Spinal cord (tissue), 10 donors: ENCODE measurements at places on chromosomes 7 and 10.

- no peak for DNase-seq
These were observed 11.9 kb upstream of the NDUFA5 start for GRCh38 chr7:123569352-123570010.

DNA sequence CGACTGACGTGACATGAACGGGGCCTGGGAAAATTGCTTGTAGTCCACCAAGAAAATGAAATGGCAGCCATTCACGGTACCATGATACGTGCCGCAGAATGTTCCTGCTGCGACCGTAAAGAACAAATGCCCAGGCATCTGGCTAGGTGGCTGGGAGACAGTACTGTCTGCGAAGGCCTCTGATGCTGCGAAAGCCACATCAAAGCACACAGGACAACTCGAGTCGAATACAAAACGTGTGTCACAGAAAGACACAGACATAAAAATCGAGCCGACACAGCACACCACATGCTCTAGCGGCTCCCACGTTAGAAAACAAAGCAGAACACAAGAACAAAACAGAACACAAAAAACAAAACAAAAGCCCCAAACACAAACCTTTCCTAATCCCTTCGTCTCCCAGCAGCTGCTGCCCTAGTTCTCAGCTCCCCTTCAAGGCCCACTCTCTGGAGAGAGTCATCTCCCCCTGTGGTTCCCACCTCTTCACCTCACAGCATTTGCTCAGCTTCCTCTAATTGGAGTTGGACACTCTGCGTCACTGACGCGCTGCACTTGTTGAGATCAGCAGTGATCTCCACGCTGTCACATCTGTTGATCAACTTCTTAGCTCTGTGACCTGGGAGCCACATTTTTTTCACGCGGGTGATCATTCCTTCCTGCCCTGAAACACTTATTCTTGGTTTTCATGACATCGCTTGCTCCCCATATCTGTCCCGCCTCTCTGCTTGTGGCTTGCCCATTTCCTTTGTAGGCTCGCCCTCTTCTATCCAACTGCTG, 112.2 kb downstream of the CLEC2L start:
- DNase-seq: no peak

GRCh38 chr10:19944911-19945663, 128.9 kb downstream of the PLXDC2 start:
- DNase-seq: no peak

DNA sequence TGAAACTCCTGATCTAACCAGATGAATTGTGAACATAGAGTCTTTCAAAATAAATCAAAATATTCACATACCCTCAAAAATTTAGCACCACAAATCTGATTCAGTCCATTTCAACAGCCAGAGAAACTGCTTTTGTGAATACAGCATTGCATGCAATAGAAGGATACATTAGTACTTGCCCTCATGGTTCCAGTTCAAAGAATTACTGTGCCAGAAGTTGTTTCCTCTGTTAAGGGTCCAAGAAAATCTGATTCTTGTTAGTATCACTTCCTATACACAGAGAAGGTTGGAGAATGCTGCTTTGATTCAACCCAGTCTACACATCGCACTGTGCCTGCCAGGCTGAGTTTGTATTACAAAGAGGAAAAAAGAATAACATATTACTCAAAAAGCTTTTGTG, 115.6 kb downstream of the TFEC start:
- no peak for DNase-seq

- DNase-seq: no peak
These were observed 70.9 kb upstream of the RAPGEF5 start for GRCh38 chr7:22427855-22428254.

DNA sequence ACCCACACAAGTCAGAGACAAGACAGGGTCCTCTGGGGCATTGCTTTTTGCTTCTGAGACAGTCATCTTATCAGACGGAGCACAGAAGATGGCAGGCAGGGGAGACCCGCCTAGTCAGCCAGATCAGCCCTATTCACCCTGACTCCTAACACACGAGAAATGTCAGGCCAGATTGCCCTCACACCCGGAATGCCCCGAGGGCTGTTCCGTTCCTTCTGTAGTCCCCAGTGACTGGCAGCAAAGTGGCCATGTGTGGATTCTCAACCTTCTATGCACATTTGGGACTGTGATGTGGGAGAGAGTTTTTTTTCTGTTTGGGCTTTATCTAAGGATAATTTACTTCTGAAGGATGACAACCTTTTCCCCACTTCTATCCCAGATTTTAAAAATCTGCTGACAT, 35.5 kb upstream of the TBX20 start:
- DNase-seq: no peak

DNA sequence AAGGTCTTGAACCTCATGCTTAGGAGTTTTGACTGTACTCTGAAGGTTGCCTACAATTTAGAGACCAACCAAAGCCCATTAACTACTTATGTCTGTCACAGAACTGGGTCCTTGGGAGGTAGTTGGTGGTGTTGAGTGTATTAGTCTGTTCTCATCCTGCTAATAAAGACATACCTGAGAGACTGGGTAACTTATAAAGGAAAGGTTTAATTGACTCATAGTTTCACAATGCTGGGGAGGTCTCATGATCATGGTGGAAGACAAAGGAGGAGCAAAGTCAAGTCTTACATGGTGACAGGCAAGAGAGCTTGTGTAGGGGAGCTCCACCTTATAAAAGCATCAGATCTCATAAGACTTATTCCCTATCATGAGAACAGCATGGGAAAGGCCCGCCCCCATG, 319.6 kb upstream of the ZMIZ1 start:
- no peak for DNase-seq

DNA sequence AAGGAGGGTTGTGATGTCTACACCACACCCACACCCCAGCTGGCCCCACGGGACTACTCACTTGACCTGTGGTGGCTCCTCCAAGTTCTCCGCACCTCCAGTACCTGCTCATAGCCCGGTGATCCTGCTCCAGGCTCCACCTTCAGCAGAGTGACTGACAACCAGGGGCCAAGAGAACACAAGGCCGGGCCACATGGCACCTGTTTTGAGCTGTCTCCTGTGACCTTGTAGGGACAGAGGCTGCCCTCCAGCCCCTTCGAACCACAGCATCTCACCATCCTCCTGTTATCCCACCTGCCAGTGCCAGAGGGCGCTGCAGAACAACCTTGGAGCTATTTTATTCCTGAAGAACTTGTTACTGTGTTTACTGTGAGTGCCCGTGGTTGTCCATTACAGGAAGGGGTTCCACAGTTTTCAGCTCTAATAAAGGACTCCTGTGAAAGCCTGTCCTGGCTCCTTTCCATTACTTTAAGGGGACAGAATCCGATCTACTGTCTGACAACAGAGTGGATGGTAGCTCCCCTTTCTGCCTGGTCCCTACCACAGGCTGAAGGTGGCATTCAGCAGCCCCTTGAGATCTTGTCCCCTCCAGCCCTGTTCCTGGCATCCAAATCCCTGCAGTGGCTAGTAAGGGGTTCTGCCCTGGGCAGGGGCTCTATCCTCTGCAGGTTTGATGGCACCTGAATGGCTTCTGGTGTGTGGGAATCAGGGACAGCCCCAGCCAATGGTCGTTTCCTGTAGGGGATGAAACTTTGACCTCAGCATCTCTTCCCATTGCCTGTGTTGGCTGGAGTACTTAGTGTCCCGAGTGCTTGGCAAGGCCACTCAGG, 50.8 kb downstream of the C10orf120 start:
- peak; percentile 82 for DNase-seq

DNA sequence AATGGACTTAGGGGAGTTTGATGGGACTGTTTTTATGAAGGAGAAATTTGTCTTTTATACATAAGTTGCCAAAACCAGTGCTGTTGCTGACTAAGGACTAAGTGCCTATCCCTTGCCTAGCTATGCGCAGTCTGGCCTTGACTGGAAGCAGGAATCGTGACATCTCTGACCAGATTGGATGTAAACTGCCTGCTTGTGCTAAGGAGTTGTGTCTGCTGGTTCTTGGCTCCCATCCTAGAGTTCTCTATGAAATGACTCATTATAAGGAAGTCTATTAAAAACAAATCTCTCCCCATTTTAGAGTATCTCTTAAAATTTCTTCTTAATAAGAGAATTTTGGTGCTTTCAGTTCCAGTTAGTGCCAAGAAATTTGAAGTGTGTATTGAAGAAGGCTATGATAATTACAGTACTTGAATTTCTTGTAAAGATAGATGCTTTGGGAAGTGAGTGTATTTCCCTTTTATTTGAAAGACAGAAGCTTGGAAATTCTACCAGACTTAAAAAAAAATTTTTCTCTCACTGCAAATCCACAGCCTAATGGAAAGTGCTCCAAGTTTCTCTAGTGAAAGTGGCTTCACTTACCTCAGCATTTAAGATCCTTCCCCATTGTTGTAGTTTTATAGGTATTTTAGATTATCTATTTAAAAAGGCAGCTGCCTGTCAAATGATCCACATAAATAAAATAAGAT, 77.6 kb downstream of the BICC1 start:
- no peak for DNase-seq
